ENCODE measurements at places on chromosomes 1 and 21.

DNA sequence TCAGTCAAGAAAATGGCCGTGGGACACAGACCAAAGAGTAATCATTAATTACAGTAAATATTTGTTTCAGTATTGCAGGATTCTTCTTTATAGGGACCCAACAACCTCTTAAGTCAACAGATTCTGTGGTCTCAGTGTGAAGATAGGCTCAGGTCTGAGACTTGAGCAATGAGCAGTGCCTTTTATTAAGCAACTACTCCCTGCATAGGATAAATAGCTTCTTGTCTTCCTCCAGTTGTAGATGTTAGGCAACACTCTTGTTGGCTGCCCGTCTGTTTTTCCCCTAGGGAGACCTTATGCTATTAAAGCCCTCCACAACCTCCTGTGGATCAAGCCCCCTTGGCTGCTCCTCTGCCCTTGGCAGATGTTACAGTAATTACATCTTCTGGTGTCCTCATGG lies 1.8 kb upstream of the OMA1 start:
- DNase-seq, result no peak

GRCh38 chr1:224448453-224449017 lies 13.9 kb upstream of the WDR26 start:
- no peak for DNase-seq

- no peak for DNase-seq
These were observed 482 bp downstream of the GRIK1 start for GRCh38 chr21:29939104-29939923.

DNA sequence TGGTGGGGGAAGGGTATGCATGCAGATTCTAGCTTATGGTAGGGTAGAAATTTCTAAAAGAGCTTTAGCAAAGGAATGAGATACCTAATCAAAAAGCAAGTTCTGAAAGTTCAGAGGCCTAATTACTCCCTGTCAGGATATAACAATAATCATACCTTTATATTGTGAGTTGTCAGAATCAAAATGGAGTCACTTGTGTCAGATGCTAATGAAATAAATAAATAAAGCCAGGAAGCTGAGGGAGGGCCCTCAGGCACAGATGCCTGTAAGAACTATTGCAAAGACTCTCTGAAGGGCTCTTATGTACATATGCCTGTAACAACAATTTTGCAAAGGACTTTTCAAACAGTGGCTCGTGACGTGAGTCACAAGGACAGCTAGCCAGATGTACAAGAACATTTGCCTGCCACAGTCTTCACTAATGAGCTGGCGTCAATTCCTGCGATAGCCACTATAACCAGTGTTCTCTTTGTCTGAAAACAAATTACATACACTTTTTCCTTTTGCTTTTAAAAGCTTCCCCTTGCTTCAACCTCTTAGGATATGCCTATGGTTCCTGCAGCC lies 27.4 kb upstream of the DNASE2B start:
- DNase-seq, result no peak

- DNase-seq, result no peak
These were observed 75.1 kb downstream of the DTL start for GRCh38 chr1:212110617-212111016.

DNA sequence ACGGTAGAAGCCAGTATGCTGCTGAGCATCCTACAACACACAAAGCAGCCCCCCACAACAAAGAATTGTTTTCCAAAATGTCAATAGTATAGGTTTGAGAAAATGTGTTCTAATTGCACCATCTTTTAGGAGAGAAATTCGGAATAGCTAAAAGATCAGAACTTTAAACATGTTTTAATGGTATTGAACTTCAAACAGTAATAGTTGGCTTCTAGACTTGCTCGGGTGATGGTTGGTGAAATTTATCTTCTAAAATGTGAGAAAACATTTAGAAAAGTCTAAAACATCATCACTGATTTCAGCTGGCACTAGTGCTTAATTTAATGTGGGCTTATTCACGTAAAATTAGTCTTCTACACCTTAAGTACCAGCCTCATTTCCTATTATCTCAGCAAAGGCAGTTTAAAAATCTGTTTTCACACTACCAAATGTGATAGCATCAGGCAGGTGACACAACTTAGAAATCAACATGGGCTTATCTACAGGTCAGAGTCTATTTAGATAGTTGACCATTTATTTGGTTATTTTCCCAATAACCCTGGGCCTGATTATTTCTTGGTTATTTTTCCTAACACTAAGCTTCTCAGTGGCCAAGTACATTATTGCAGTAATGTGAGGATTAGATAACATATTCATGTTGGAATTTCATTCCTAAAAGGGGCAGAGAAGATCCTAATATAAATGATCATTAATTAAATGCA lies 399.3 kb upstream of the PKN2 start:
- no peak for DNase-seq

DNA sequence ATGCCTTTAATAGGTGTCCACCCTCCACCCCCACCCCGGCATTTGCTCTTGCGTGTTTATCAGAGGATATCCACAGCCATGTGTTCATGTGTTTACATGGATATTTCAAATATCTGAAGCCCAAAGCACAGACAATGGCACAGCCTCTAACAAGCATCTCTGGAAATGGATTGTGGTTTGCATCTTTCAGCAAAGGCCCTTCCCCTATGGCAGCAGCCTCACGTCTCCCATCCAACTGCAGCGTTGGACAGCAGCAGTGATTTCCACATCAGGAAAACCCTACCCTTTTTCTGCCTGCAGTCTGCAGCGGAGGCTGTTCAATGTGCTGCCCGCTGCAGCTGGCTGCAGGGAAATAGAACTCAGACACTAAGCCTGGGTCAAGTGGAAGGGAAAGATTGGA lies 1.6 kb downstream of the RASSF5 start:
- DNase-seq, result no peak

DNA sequence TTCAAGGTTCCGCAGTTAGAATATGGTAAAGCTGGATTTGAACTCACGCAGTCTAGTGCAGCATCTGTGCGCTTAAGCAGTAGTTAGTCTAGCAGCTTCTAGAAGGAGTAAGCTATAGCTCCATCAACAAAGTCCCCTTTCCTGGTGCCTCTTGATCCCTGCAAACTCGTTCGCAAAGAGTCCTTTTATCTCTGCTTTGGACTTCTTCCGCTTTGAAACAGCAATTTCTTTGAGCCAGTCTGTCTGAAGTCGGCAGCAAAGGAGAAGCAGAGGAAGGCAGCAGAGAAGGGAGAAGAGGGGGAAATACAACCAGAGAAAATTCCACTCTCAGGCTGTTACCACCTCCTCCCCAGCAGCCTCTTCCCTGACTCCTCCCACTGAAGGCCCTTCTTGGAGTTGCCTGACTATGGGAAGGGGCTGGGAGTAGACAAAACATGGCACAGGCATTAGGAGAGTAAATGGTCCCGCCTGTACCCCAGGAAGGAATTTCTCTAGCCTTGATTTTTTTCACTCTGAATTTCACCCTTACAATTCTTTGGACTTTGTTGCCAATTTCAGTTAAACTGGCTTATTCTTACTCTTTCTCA lies 25.9 kb downstream of the HSD3B2 start:
- DNase-seq, result no peak

- no peak for DNase-seq
These were observed 21.5 kb upstream of the GPR37L1 start for GRCh38 chr1:202101184-202101583.

Measured in epithelial cell of prostate (primary cell).